ENCODE measurements at places on chromosomes 6 and 20.

DNA sequence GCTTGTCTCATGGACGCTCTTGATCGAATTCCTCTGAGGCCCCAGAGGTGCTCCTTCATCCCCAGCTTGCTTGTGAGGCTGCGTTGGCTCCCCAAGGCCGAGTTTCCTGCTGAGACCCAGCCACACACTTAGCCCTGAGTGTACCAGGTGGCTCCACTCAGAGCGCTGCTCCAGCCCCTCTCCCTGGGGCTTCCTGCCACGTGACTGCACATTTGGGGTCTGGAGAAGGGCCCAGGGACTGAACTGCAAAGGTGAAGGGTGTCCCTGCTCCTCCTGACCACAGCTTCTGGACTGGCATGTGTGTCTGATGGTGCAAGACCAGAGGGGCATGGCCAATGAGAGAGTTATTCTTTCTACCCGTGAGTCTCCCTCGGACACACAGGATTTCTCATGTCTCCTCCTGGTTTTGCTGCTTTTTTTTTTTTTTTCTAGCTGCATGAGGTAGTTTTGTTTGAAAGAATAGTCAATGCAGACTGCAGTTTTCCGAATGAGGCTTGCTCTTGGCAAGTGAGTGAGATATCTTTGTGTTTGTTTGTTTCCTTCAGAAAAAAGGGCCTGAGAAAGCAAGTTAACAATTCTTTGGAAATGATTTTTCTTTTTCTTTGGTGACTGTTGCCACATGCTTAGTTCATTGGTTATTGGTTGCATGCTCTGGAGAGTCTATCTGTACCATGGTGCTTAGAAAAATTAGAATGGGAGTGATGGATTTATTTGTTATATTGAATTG is 3.1 kb upstream of the ZNF831 start:
- peak; percentile 40 for DNase-seq

DNA sequence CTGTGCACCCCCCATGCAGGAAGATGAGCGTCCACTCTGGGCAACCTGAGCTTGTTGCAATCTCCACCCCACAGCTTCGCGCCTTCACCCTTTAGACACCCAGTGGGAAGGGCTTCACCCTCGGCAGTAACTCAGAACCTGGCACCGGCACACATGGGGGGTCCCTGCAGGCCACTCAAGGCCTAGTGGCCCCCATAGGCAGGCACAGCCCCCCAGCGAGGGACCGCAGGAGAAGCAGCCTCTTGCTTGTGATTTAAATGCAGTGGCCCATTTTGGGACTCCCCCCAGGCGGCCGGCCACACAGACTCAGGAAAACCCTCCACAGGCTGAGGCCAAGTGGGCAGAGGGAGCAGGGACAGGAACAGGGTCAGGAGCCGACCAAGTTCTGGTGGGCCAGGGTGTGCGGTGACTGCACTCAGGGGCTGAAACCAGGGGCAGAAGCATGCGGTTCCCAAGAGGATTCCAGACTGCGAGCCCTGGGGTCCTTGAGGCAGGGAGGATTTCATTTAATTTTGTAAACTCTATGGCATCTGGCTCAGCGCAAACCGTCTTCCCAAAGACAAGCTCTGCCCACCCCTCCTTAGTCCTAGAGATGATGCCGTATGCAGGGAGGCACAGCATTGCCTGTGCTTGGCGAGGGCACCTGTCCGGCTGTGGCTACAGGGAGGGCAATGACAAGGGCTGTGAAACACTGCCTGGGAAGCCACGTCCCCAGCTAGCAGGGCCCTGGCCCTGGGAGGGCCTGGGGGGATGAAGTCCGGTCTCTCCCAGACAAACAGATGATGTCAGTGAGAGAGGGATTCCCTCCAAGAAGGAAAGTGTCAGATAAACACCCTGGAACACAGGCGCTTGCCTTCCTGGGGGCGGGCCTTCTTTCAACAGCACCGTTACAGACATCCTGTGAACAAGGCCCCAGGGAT is 52.9 kb upstream of the GPR31 start:
- DNase-seq: no peak

DNA sequence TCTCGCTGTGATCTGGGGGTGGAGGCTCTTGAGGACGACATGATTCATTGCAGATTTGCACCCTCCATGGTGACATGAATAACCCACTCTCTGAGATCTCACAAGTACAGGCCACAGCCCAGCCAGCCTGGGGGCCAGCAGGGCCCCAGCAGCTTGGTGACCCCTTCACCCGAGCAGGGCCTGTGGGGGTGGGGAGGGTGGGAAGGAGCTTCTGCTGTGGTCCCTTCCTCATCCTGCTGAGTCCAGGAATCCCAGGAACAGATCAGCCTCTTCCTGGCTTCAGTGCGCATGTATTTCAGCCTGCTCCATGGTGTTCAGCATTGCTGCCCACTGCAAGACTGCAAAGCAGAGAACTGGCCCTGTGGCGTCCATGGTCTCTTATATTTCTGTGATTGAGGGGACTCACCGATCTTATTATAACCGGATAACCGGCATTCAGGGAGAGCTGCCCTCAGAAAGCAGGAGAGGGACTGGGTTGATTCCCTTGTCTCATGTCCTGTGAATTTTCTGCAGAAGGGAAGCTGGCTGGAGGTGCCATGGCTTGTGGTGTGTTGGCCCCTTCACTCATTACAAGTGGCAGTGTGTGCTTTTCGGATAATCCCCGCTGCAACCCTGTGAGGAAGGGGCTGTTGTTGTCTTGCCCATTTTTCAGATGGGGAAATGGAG is 118.8 kb upstream of the FRMD1 start:
- DNase-seq: no peak

GRCh38 chr20:56163806-56164205 is 84.7 kb upstream of the MC3R start:
- DNase-seq: no peak

DNA sequence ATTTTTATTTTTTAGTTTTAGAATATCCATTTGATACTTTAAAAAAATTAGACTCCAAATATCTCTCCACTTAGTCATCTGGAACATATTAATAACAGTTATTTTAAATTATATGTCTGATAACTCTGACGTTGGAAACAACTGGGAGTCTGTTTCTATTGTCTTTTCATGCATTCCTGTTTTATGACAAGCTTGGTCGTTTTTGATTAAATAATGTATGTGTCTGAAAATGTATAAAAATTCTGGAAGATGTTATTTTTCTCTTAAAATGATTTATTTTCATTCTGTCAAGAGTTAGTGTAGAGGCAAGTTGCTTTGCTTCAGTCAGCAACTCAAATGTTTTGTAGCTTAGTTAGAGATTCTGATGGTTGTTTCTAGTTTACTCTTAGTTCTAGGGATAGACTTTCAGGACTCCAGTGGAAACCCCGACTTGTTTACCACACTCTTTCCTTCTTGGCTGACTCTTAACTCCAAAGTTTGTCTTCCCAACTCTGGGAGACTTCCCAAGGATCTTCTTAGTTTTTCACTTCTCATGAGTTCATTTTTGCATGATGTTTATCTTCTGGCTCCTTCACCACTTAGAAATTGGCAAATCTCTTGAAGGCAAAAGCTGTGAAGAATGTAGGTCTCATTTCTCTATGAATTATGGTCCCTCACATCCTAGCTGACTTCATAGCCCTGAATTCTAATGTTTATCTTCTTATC is 190.9 kb downstream of the LAMA2 start:
- DNase-seq: no peak

GRCh38 chr6:2111162-2111677 is 134.2 kb downstream of the GMDS start:
- DNase-seq: no peak

GRCh38 chr6:101626269-101626668 is 232.8 kb downstream of the GRIK2 start:
- no peak for DNase-seq

- DNase-seq: no peak
These were observed 6.8 kb downstream of the ITPR3 start for GRCh38 chr6:33627876-33628275.

DNA sequence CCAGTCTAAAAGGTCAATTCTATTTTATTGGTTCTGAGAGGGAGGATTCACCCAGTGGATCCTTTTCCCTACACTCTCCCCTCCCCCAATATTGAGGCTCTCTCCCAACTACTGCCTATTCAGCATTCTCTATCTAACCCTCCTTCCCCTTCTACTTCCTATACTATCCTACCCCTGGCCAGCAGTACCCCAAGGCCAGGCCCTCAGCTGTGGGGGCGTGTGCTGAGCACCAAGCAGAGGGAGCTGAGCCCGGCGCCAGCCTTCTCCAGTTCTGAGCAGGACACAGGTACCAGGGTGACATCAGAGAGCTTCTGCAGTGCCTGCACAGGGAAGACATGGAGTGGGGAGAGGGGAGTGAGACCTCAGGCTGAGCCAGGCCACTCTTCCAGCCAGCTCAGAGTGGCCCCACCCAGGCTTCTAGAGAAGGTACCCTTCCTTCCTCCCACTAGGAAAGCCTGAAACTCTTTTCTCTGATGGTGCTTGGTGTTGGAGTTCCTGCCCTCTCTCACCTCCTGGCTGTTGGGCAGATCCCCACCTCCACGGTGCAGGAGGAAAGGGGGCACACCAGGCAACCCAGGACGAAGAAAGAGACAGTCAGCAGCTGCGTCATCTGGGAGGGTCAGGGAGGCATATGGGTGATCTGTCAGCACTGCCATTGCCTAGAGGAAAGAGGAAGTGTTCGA is 1.9 kb downstream of the DDAH2 start:
- peak; percentile 54 for DNase-seq

- DNase-seq: no peak
These were observed 184.5 kb upstream of the MARCKS start for GRCh38 chr6:113672491-113673149.

DNA sequence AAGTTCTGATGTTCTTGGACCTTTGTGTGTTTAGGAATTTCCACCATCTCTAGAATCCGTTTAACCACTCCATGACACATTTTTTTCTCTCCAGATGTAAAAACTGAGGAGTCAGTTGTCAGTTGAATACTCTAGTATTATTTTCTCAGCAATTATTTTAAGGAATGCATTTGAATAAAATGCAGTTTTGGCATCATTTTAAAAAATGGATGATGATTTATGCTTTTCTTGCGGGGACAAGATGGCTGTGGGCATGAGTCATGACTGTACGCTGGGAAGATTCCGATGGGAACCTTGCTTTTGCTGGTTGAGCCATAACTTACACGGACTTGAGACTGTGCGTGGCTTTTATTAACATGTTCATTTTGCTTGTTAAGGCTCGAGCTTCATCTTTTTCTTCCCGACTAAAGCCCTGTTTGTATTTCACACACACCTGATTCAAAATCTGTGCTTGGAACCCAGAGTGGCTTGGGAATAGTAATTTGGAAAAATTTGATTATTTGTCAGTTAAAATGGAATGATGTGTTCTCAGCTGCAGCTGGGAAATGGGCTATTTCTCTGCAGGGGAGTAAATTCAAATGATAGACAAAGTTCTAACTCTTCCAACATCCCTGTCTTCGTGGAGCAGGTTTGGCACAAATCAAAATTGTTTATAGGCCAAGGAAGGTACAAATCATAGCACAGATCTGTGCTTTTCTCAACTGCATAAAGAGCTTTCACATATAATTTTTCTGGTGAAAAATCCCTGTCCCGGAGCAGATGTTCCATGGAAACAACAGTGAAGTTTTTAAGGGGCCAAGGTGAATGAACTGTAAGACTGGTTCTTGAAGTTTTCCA is 470.5 kb upstream of the JAG1 start:
- DNase-seq: no peak

DNA sequence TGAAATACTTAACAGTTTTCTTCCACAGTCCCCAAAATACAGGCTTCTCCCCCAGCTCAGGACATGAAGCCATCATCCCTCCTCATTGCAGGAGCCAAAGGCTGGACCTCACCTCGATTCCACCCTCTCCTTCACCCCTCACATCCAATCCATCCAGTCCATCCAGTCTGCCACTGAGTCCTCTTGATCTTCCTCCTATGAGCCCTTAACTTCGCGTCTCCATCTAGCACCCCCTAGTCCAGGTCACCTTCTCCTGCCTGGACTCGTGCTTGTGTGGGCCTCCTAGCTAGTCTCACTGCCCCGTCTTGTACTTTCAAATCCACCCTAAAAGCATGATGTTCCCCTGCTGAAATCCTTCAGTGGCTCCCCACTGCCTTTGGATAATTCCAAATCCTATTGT is 3.3 kb downstream of the TRIB3 start:
- DNase-seq: no peak

DNA sequence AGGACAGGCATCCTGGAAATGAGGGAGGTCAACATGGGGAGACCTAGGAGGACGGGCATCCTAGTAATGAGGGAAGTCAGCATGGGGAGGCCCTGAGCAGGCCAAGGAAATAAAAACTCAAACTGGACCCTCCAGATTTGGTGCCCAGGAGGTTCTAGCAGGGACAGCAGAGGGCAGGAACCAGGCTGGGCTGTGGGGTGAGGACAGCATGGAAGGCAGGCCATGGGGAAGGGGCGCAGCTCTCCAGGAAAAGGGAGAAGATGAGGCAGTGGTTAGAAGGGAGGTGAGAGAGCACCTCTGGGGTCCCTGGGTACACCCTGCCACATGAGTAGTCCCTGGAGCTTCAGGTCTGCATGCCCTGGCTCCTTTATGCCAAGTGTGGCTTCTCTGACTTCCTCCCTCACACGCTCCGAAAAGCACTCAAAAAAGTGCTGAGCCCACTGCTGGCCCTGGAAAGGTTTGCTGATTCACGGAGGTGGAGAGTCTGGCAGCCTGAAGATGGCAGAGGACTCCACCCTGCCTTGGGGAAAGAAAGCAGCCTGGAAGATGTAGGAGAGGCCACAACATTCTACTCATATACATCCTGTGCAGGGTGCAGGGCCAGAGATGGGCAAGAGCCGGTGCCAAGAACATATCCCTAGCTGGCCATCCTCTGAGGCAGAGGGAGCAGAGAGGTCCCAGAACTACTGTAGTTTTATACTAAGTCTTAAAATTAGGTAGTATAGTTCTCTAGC is 154.9 kb downstream of the MRPL14 start:
- no peak for DNase-seq

DNA sequence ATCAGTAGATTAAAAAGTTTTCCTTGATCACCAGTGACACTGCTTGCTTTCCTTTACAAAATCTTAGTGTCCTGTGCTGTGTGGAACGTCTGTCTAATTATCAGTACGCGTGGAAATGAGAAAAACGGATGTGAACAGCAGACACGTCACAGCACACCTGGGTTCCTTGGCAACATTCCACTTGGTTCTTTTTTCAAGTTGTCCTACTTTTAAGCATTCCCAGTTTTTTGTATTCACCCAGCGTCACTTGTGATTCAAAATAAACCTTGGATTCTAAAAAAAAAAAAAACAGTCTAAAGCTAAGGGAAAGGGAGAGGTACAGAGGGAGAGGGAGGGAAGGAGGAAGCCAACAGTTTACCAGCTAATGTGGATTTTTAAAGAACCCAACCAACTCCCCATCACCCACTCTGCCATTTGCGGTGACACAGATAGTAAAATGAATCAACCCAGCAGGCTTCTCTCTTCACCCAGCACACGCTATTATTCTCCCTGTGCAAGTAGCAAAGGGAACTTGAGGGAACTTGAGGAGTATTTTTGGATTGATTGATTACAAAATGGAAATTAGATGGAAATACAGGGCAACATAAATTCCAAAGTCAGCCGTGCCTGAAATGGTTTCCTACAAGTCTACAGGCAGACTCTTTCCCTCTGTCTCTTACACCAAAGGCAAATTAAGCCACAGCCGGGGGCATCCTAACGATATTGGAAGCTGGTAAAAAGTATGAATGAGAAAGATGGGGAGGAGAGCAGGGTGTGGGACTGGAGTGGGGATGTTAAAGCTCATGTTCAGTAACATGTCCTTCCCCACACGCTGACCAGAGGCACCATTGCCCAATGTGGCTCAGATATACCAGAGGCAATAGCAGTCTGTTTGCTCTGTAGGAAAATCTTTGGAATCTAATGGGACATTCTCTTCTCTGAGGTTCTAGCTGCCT is 129.8 kb downstream of the SASH1 start:
- DNase-seq: no peak
